ENCODE measurements at places on chromosomes 12 and 14. TPM values are rescaled to one million over a fixed set of nuclear protein-coding genes. Genes with fewer than 3 reads are reported as not detected.

DNA sequence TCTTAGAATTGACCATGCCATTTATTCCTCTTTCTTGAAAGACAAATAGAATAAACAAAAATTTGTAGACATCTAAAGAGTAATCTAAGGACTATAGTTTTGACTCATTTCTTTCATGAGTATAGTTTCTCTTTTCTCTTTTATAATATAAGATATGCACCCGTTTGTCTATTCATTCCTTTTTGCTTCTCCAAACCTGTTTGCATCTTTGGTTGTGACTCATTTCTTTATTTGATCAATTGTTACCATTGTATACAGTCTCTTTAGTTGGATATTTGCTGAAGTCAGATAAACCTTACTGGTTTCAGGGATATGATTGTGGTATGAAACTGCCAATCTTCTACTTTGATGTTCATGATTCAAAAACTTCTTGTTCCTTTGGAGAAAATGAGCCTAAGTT, 268.7 kb downstream of the FBXL14 start:
- DNase-seq = no peak

The KIF5A gene
- 2.1 TPM for total RNA-seq

DNA sequence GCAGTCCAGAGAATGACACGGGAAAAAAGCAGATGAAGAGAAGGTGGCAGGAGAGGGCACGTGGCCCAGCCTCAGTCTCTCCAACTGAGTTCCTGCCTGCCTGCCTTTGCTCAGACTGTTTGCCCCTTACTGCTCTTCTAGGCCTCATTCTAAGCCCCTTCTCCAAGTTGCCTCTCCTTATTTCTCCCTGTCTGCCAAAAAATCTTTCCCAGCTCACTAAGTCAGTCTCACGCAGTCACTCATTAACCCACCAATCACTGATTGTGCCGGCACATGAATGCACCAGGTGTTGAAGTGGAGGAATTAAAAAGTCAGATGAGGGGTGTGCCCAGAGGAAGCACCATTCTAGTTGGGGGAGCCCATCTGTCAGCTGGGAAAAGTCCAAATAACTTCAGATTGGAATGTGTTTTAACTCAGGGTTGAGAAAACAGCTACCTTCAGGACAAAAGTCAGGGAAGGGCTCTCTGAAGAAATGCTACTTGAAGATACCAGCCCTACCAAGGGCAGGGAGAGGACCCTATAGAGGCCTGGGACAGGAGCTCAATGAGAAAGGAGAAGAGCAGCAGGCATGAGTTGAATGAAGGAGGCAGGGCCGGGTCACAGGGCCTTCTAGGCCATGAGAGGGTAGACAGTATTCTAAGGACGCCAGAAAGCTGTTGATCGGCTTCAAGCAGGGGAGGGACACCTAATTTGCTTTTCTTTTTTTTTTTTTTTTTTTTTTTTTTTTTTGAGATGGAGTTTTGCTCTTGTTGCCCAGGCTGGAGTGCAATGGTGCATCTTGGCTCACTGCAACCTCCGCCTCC, 40.9 kb downstream of the DAD1 start:
- DNase-seq = no peak

GRCh38 chr14:36006623-36007022, 169.9 kb downstream of the PTCSC3 start:
- DNase-seq = no peak

- no peak for DNase-seq
These were observed 30.3 kb upstream of the TTC7B start for GRCh38 chr14:90846511-90846910.

GRCh38 chr14:32512348-32512747, 183.2 kb downstream of the AKAP6 start:
- no peak for DNase-seq

The POLE gene
- 96.1 TPM for total RNA-seq

The ESPL1 gene
- total RNA-seq = 9.6 TPM

The ANG gene
- 50.0 TPM for total RNA-seq

The CFL2 gene
- 44.8 TPM for total RNA-seq

- peak; percentile 36 for DNase-seq
These were observed 1.7 kb upstream of the LRP1 start for GRCh38 chr12:57126561-57126960.

DNA sequence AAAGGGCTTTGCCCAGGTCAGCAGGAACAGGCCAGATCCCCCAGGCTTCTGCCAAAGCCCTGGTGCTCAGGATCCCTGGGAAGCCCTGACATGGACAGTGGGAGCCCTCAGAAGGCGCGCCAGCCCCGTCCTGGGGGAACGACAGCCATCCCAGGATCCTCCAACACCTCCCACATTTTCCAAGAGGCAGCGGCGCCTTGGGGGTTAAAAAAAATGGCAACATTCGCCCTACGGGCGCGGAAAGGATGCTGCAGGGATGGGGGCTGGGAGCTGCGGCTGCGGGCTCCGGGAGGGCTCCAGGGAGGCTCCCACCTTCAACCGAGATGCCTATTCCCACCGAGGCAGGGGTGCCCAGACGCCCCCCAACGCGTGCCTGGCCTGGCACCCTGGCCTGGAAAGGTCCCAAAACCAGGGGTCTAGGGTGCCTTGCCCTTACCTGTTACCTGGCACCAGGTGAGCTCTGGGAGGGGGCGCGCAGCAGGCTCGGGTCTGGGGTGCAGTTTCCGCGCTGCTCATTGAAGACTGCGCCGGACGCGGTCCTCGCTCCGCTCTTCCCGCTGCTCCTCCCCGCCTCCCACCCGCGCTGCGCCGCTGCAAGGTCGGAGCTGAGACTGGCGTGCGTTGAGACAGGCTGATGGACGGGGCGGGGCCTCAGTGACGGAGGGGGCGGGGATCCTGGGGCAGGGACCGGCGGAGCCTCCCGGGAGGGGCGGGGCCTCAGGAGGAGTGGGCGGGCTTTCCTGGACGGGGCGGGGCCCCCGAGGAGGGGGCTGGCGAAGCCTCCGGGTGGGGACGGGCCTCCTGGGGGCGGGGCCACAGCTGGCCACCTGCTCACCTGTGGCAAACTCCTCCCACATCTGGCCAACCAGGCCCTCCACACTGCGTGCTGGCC, at the start of gene ABCB9:
ABCB9 (minus strand) TSS at position 613 of the 892 bp plus-strand sequence. CDS start 6,228 bp downstream, outside the sequence.
- peak; percentile 99 for DNase-seq

DNA sequence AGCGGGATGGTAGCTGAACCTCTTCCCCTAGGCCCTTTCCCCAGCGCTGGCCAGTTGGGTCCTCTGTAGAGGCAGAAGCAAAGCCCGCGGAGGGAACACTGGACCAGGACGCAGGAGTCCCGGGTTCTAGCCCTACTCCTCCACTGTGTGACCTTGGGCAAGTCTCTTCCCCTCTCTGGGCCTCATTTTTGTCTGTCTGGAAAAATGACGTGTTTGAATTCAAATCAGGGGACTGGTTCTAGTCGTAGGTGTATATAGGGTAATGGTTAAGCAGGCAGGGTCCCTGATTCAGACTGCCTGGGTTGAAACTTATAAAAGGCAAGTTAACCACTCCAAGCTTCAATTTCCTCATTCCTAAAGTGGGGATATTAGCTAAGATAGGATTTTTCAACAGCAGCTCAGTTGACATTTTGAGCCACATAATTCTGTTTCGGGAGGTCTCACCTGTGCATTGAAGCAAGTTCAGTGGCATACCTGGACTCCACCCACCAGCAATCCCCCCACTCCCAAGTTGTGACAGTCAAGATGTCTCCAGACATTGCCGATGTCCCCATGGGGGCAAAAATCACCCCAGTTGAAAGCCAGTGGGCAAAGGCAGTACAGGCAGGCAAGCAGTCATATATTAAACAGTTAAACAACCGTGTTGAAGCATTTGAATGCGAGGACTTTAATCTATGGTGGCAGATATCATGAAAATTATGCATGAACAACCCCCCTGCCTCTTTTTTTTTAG, 899 bp downstream of the TPCN1 start:
- no peak for DNase-seq

- no peak for DNase-seq
These were observed 173.0 kb upstream of the WSCD2 start for GRCh38 chr12:107955966-107956643.

- DNase-seq = no peak
These were observed 26.1 kb upstream of the MYF6 start for GRCh38 chr12:80681287-80681686.

- DNase-seq = no peak
These were observed 58.8 kb upstream of the LTA4H start for GRCh38 chr12:96094201-96094600.

The RNU4-1 gene
- total RNA-seq = 3,531 TPM

DNA sequence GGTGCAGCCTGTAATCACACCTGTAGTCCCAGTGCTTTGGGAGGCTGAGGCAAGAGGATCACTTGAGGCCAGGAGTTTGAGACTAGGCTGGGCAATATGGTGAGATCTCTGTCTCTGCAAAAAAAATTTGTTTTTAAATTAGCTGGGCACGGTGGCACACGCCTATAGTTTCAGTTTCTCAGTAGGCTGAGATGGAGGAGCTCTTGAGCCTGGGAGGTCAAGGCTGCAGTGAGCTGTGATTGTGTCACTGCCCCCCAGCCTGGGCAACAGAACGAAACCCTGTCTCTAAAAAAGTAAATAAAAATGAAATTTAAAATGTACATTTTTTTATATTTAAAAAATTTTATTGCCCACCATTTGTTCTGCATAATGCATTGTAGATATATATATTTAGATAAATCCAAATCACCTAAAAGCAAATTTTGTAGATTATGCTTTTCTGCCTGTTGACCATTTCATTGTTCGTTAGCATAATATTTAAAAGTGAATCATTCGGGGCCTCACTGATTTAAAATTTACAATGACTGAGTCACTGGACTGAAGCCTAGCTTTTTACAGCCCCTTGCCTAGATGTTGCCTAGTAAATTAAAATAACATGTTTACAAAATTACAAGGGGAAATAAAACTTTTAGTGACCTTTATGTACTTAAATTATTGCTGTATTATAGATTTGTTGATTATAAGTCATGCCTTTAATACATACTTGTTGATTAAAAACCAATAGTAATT, 87.9 kb downstream of the USP15 start:
- DNase-seq = no peak

DNA sequence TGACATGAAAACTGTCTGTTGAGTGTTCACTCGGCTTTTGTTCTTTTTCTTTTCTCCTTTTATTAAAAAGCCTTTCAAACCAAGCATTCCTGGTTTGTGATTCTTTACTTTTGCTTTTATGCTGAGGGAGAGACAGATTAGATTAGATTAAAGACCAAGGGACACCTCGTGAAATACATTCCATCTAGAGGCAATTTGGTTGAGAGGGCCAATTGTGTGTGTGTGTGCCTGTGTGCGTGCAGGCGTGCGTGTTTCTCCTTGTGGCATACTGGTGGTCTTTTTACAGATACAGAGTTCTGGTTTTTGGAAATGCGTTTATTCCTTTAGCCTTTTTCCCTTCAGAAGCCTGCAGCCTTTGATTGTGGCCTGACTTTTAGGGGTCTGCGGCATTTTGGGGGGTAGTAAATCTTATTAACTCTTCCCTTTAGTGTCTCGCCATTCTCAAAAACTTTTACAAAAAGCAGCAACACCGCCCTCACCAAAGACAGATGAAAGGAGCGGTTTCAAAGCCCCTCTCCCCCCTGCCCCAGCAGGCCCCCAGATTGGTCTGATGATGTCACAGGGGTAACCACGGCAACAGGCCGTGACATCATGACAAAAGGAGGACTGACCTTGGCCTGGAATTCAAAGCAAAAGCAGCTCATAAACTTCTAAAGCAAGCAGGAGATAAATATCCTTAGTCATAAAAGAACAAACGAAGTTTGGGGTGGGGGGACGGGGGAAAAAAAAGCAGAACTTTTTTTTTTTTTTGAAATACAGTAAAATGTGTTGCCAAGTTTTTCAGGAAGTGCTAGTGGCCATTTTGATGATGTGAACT, 84.1 kb upstream of the TBX3 start:
- no peak for DNase-seq

GRCh38 chr12:11711651-11712327, 62.3 kb downstream of the ETV6 start:
- no peak for DNase-seq

The PLXNC1 gene
- total RNA-seq = 8.4 TPM

The CAPZA3 gene
- not detected for total RNA-seq

DNA sequence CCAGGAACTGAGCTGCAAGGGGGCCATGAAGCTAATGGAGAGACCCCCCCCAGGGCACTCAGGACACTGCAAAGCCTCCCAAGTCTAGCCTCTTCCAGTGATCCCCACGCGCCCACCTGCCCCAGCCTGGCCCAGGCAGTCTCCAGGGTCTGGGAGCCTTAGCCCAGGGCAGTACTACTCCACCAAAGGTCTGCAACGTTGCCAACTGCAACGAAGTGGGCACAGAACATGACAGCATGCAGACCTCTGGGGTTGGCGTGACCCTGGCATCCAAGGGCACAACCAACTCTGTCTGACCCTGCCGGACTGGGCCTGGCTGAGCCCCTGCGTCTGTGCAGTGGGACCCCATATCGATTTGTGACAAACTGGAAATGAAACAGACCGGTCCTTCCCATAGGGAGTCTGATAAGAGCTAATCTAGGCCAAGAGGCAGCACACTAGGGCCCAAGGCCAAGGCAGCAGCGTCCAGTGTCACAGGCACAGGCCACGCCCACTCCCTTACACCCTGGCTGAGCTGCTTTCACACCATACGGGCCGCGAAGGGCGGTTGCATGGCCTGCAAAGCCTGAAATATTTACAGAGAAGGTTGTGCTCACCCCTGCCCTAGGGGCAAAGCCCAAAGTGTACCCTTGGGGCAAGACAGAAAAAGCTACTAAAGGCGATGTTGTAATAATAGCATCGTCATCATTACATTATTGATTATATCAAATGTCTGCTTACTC, 76.7 kb downstream of the NCOR2 start:
- DNase-seq = peak; percentile 69

Data from colonic mucosa (tissue), 4 donors.